ENCODE measurements at places on chromosomes 5 and 9. TPM values are rescaled to one million over a fixed set of nuclear protein-coding genes. Genes with fewer than 3 reads are reported as not detected.

DNA sequence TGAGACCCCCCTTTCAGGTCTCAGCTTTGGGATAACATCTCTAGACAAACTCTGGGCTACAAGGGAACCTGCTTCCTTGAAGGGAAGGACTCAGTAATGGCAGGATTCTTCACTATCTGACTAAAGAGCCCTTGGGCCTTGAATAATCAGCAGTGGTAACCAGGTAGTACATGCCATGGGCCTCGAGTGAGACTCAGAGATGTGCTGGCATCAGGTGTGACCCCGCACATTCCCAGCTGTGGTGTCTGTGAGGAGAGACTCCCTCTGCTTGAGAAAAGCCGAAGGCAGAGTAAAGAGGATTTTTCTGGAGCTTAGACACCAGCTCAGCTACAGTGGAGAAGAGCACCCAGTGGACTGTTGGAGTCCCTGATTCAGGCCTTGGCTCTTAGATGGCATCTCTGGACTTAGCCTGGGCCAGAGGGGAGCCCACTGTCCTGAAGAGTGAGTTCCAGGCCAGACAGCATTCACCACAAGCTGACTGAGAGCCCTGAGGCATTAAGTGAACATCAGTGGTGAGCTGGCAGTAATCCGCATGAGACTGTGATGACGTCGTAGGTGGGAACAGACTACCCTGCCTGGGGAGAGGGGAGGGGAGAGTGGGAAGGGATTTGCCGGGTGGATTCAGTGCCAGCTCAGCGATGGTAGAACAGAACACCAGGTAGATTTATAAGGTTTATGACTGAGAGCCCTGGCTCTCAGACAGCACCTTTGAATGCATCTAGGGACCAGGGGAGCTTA lies 5.3 kb upstream of the ZNF782 start:
- H3K4me1 ChIP-seq, result peaks cover 5% of the 10 kb centered on the region
- H3K27me3 ChIP-seq, result peaks cover 7% of the 10 kb centered on the region
- H3K4me3 ChIP-seq, result no peak overlapping the region
- no peaks in the 10 kb centered on the region for H3K36me3 ChIP-seq

- H3K4me1 ChIP-seq, result peaks cover 3% of the 10 kb centered on the region
- no peaks in the 10 kb centered on the region for H3K27me3 ChIP-seq
- H3K36me3 ChIP-seq, result no peaks in the 10 kb centered on the region
- no peak overlapping the region for H3K4me3 ChIP-seq
These were observed 74.9 kb downstream of the FANCC start for GRCh38 chr9:95242613-95243012.

DNA sequence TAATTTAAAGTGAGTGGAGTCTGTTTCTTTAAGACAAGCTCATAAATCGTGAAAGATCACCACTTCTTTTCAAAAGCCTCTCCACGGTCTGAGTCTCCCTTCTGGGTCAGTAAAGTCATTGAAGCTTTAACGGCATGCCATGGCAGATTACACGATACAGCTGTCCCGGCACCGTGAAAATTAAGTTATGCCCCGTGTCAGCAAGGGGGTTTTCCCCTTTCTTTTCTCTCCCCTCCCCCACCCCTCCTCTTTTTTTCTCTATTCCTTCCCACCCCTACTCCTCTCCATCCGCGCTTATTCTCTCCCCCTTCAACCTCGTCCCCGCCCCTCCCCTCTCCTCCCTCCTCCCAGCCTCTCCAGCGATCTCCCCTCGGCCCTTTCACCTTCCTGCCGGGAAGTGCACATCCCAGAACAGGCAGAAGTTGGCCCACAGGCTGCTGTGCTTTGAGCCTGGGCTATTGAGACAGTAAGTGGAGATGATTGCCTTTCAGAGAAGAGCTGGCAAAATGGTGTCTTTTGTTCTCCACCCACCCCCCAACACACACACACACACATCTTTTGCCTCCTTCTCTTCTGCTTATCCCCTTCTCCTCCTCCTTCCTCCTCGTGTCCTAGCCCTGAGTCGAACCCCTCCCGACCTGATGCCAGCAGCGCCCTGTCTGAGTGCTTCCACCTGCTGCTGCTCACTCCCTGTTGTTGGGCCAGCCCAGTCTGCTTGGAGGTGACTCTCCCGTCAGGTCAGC lies 44.1 kb downstream of the GAS1 start:
- peaks cover 6% of the 10 kb centered on the region for H3K4me1 ChIP-seq
- H3K4me3 ChIP-seq, result peak overlapping the region; percentile 42
- DNase-seq, result no peak
- peaks cover 58% of the 10 kb centered on the region for H3K27me3 ChIP-seq
- peaks cover 8% of the 10 kb centered on the region for H3K36me3 ChIP-seq

SPINK6 gene
- total RNA-seq, result not detected

OGN gene
- total RNA-seq, result not detected

- peak overlapping the region; percentile 98 for H3K27ac ChIP-seq
- peak overlapping the region; percentile 47 for H3K4me3 ChIP-seq
- peaks cover 52% of the 10 kb centered on the region for H3K4me1 ChIP-seq
- no peak for DNase-seq
These were observed 9.7 kb downstream of the PTGER4 start for GRCh38 chr5:40689438-40689837.

DNA sequence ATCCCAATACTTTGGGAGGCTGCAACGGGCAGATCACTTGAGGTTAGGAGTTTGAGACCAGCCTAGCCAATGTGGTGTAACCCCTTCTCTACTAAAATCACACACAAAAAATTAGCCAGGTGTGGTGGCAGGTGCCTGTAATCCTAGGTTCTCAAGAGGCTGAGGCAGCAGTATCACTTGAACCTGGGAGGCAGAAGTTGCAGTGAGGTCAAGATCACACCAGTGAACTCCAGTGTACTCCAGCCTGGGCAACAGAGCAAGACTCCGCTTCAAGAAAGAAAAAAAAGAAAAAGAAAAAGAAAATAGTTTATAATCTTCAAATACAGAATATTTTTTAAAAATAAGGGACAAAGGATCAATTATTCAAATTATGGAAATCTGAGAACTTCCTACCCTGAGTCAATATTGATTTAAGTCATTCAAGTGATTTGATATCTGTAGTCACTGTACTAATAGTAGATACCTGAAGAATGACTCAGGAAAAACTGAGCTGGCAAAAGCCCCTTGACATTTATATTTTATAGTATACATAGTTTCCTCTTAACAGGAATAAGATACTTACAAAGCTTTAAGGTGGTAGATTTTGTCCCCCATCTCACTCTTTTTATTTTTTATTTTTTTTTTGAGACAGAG lies 61.8 kb downstream of the PTBP3 start:
- peaks cover 29% of the 10 kb centered on the region for H3K4me1 ChIP-seq
- H3K27ac ChIP-seq, result no peak overlapping the region
- H3K4me3 ChIP-seq, result no peak overlapping the region

DNA sequence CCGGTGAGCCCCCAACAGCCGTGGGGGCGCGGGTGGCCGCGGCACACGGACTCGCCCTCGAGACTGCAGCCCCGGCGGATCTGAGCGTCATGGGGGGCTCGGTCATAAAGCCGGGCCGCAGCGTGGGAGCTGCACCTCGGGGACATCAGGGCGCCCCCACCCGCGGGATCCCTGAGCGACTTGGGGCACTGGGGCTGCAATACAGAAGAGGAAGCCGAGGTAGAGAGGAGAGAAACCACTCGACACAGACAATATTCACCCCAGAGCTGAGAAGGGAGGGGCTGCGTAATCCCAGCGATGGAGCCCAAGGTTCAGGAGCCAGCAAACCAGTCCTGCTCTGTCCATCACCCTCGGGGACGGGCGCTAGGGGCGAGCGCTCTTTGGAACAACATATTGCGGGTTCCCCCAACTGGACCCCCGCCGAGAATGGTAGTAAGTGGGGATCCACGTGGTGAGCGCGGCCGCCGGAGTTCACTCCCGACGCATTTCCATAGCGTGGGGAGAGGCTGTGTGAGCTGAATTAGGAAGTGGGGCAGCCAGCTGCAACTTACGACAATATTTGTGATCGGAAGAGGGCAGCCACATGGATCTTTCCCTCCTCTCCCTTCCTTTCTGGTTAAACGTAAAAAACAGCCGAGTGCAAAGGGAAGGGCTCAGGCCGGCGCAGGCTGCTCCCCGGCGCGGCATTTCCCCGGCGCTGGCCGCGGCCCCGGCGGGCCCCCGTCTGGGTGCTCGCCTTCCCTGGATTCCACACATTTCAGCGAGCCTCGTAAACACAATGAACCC lies 9.9 kb downstream of the PTCH1 start:
- peaks cover 3% of the 10 kb centered on the region for H3K36me3 ChIP-seq
- no peak for DNase-seq
- H3K4me1 ChIP-seq, result peaks cover 42% of the 10 kb centered on the region
- H3K27me3 ChIP-seq, result peaks cover 27% of the 10 kb centered on the region
- peak overlapping the region; percentile 70 for H3K27ac ChIP-seq
- H3K4me3 ChIP-seq, result peak overlapping the region; percentile 98

DNA sequence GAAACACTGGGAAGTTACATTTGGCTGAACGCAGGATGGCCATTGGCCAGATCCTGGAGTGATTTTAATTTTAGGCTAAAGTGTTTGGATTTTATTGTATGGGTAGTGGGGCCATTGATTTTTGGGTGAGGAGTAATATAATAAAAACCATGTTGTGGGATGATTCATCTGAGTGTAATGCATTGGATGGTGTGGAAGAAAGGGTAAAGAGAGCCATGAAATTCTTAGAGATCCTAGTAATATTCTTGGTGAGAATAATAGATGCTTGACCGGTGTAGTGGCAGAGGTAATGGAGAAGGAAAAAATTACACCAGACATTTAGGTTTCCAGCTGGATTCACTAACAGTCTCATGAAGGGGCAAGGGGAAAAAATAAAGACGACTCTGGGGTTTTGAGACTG lies 158.1 kb downstream of the NPR3 start:
- no peak overlapping the region for H3K27ac ChIP-seq
- DNase-seq, result no peak
- H3K4me3 ChIP-seq, result no peak overlapping the region
- no peaks in the 10 kb centered on the region for H3K4me1 ChIP-seq

DNA sequence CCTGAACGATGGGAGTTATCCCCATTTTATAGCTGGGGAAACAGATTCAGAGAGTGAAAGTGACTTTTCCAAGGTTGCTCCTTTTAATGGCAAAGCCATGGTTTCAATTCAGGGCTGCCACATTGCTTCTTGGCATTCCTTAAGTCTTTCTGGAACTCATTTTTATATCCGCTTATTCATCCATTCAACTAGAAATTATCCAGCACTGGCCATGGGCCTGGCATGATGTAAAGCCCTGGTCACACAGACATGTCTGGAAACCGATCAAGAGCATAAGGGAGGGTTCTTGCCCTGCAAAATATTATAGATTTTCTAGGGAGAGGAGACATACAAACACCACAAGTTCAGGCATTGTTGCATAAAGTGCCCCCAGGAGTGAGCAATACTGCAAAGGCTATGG lies 43.0 kb upstream of the COL15A1 start:
- H3K4me1 ChIP-seq, result peaks cover 2% of the 10 kb centered on the region
- no peak for DNase-seq
- H3K4me3 ChIP-seq, result no peak overlapping the region
- no peak overlapping the region for H3K27ac ChIP-seq
- no peaks in the 10 kb centered on the region for H3K36me3 ChIP-seq

DNA sequence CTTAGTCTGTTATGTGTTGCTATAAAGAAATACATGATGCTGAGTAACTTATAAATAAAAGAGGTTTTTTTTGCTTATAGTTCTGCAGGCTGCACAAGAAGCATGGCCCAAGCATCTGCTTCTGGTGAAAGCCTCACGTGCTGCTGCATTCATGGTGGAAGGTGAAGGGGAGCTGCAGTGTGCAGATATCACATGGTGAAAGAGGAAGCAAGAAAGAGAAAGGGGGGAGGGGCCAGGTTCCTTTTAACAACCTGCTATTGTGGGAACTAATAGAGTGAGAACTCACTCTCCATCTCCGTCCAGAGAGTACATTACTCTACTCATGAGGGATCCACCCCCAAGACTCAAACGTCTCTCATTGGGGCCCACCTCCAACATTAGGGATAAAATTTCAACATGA lies 12.5 kb upstream of the PARP8 start:
- peaks cover 5% of the 10 kb centered on the region for H3K4me1 ChIP-seq
- H3K4me3 ChIP-seq, result no peak overlapping the region
- H3K36me3 ChIP-seq, result no peaks in the 10 kb centered on the region
- DNase-seq, result no peak

POU5F2 gene
- 2.2 TPM for total RNA-seq

AGXT2 gene
- total RNA-seq, result not detected

CCDC171 gene
- total RNA-seq, result 0.52 TPM
